ENCODE measurements at places on chromosomes 16 and 17. TPM values are rescaled to one million over a fixed set of nuclear protein-coding genes. Genes with fewer than 3 reads are reported as not detected.

DNA sequence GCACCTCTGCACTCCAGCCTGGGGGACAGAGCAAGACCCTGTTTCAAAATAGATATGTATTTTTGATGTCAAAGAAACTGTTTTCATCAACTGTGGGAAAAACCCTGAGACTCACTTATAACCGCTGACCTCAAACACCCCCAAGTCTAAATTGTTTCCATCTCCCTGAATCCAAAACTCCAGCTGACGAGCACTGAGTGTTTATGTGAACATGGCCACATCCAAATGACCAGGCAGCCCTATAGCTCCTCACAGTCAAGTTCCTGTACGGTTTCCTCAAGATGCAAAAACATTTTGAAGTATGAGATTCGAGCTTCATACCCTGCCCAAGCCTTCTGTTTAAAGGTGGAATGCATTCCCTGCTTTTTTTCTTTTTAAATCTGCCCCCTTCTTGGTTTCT is 45.3 kb upstream of the ZCCHC14 start:
- DNase-seq, result no peak

GRCh38 chr16:90008708-90009145 is 10.5 kb downstream of the DBNDD1 start:
- no peak for DNase-seq

DNA sequence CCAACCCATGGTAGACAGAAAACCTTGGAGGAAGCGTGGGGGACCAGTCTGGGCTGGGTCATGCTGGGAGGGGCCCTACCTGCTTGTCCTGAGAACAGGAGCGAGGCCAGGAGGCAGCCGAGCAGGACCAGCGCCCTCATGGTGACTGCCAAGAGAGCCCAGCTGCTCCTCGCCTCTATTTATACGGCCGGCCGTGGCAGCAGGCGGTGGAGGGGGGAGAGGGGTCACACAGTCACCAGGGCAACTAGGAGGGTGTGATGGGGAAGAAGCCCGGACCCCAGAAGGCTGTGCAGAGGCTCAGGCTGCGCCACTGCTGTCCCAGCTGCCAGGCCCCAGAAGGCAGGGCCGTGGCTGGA is at the start of gene SRL:
SRL (minus strand) TSS at position 153 of the 356 bp plus-strand sequence; CDS start at position 140, 13 bp downstream.
- DNase-seq, result no peak

- DNase-seq, result no peak
Measured at GRCh38 chr16:49466881-49467280, 93.3 kb downstream of the C16orf78 start.

- DNase-seq, result no peak
Measured at GRCh38 chr17:45364531-45365390, 47.9 kb upstream of the MAP3K14 start.

DNA sequence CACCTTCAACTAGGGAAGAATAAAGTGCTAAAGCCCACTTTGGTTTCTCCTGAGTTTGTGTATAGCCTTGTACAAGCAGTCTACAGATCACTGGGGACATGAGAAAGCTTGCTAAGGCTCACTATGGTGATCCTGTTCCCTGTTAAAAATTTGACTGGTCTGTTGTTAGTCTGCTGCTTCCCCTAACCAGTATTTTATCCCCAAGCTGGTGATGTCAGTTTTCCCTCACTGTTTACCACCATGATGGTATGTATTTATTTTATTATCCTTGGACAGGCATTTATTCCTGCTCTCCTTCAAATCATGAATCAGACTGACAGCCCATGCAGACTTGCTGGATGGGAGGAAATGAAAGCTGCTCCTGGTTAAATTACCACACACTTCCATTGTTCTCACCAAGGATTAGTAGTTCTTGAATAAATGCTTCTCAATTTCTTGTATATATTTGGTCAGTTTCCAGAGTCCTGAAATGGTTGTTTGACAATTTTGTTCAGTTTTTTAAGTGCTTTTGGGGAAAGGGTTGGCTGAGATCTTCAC is 99.6 kb downstream of the CA4 start:
- DNase-seq, result no peak

DNA sequence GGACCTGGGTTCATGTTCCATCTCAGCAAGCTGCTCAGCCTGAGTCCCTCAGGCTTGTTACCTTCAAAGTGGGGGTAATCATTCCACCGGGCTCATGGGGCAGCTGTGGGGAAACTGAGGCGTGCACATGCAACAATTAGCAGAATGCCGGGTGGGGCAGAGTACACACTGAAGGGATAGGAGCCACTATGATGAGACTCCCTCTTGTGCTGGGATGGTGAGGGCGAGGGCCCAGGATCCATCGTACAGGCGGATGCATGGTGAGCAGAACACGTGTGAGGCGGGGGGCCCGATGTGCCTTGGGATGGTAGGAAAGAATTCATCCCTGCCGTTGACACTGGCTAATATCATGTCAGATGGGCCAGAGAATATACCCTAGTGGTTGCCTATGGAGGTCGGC is 25.5 kb upstream of the MAP3K14 start:
- DNase-seq, result no peak

- DNase-seq, result no peak
Measured at GRCh38 chr17:38893113-38893512, 23.3 kb downstream of the LASP1 start.

DNA sequence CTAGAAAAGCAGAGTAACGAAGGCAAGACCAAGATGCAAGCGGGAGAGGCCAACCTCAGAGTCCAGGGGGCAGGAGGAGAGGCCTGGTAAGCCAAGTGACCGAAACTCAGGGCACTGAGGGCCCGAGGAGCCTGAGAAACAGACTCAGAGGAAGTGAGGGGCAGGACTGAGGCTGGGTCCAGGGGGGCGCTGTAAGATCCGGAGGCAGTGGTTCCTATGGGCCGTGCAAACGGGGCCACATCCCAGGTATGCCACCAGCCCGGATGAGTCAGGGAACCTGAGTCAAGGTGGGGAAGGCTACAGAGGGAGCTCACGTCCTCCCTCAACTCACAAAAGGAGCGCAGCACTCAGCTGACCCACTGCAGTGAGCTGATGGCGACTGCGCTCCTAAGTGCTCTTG is 8.3 kb downstream of the ZDHHC7 start:
- DNase-seq, result no peak

- DNase-seq, result no peak
Measured at GRCh38 chr16:67395458-67396158, 2.3 kb upstream of the TPPP3 start.

GRCh38 chr16:57282510-57283213 is 1.8 kb downstream of the PLLP start:
- no peak for DNase-seq

DNA sequence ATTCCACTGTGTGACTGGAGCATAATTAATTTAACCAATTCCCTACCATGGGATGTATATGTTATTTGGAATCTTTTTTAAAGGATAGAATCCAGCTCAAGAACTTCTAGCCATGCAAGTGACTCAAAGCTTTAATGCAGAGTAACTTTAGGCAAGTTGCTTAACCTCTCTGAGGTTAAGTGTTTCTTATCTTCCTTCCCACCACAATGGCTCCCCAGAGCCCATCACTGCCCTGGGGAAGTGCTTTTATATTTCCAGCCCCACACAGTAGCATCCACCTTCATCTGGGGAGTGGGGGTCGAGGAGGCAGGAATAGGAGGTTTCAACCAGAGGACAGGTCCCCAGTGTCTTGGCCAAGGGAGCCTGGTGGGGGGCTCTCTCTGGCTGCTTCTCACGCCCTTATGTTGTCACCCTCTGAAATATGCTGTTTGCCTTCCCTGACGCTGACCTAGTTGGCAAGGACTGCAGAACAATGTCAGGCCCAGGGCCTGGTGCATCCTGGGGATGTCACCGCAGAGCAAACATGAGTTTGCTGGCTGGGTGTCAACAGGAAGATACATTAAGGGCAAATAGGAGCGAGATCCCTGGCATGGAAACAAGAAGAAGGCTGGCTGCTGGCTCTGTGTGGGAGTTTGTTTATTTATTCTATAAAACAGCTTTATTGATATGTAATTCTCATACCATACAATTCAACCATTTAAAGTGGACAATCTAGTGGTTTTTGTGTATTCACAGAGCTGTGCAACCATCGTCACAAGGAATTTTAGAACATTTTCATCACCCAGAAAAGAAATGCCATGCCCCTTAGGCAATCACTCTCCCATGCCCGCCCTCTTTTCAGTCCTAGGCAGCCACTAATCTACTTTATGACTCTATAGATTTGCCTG is 46.6 kb upstream of the WSB1 start:
- DNase-seq, result no peak

DNA sequence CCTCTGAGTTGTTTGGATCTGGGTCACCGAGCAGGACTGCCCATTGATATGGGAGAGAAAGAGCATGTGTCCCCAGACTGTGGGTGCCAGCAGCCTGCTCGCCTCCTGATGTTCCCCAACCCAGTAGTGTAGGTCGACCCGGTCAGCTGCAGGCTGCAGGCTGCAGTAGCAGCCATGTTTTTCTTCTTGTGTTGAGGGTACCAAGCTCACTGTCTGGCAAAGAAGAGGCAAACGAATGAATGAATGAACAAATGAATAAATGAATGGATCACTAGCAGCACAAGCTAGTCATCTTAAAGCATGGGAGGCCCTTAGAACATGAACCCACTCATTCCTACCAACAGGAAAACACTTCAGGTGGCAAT is 293.2 kb downstream of the SOX9 start:
- no peak for DNase-seq

- DNase-seq, result no peak
Measured at GRCh38 chr16:8935989-8936388, 27.7 kb downstream of the USP7 start.

GRCh38 chr16:85698935-85699558 is 10.3 kb upstream of the GINS2 start:
- no peak for DNase-seq

GRCh38 chr16:73890186-73891128 is 406.2 kb upstream of the PSMD7 start:
- no peak for DNase-seq

DNA sequence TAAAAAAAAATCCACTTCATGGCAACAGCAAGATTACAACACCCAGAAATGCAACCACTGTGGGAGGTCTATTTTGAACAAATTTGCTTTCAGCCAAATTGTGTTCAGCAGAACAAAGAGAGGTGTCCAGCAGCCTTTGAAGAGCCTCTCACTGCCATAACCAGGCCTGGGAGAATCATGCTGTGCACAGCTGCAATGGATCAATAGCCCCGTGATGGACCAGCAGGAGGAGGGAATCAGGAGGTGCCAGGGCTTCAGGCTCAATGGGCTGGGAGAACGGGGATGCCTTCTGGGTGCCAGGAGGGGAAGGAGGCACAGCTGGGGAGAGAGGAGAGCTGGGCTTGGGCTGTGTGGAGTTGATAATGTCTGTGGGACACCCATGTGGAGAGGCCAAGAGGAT is 366.2 kb upstream of the EEF2KMT start:
- DNase-seq, result no peak

GRCh38 chr17:70539132-70539924 is 370.0 kb downstream of the KCNJ2 start:
- no peak for DNase-seq

DNA sequence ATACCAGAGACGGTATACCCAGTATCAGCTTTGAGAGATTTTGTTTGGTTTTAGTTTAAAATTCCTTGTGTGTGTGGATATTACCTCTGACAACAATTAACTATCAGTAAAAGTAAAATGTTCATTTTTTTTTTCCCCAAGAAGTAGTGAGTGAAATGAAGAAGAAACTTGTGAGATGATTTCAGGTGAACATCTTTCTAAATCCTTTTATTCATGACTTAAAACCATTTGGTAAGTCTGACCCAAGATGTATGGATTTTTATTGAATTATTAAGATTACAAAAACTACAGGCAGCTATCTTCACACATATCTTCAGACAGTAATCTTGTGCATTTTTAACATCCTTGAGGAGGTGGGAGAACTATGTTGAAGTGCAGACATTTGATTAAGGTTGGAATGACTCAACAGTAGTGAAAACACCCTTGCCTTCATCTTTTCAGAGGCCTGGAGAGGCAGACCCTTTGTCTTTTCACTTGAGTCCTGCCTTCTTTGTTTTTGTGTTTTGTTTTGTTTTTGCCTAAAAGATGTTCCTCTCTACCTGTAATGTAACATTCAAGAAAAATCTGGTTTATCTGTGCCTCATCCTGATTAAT is 240.3 kb upstream of the TBX2 start:
- DNase-seq, result no peak

- no peak for DNase-seq
Measured at GRCh38 chr17:53924530-53925455, 102.1 kb downstream of the KIF2B start.

DNA sequence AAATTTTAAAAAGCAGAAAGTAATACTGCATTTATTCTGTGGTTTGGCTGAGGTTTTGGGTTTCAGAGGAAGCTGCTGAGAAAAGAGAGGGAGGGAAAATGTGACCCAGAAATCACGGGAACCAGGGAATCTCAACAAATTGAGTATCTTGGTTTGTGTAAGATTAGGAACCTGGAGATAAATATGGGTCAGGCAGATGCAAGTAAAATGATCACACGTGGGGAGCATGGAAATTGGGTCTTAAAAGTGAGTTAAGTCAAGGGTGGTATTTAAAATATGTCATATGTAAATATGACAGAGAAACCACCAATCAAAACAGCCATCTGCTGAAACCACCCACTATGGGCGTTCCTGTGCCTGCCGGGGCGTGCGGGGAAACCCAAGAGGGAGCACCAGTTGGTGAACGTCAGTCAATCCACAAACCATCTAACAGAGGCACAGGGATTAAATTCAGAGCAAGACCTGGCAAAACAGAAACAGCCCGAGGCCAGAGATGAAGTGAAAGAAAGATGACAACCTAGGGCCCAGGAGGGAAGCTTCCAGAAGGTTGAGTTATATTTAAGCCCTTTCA is 33.4 kb downstream of the CDH13 start:
- DNase-seq, result no peak

- DNase-seq, result no peak
Measured at GRCh38 chr17:58344047-58344790, 7.8 kb downstream of the SUPT4H1 start.

GRCh38 chr17:2071455-2072281 is 16.8 kb downstream of the HIC1 start:
- no peak for DNase-seq

- no peak for DNase-seq
Measured at GRCh38 chr17:73985466-73986015, 217.9 kb upstream of the RPL38 start.

The NPB gene
- 0.78 TPM for total RNA-seq

The SLFN14 gene
- total RNA-seq, result not detected

The CD300LG gene
- not detected for total RNA-seq

The HID1 gene
- 101 TPM for total RNA-seq

The TMED6 gene
- total RNA-seq, result 2.6 TPM

The HOXB9 gene
- total RNA-seq, result not detected

The EPX gene
- total RNA-seq, result not detected

The FASN gene
- 303 TPM for total RNA-seq

The DHX58 gene
- 0.43 TPM for total RNA-seq

The DHRS7C gene
- total RNA-seq, result not detected

The SMIM22 gene
- total RNA-seq, result not detected

The NMRAL1 gene
- total RNA-seq, result 48.7 TPM

The SPNS2 gene
- 1.5 TPM for total RNA-seq

The LUC7L3 gene
- 184 TPM for total RNA-seq

The YPEL2 gene
- total RNA-seq, result 39.9 TPM

All from progenitor cell of endocrine pancreas (in vitro differentiated cells).